ENCODE measurements at places on chromosomes 2 and 18.

GRCh38 chr18:10121786-10122515, 208.1 kb downstream of the VAPA start:
- no peaks in the 10 kb centered on the region for H3K27me3 ChIP-seq
- no peak overlapping the region for H3K4me3 ChIP-seq
- no peaks in the 10 kb centered on the region for H3K36me3 ChIP-seq
- no peak for DNase-seq
- no peak overlapping the region for H3K27ac ChIP-seq

DNA sequence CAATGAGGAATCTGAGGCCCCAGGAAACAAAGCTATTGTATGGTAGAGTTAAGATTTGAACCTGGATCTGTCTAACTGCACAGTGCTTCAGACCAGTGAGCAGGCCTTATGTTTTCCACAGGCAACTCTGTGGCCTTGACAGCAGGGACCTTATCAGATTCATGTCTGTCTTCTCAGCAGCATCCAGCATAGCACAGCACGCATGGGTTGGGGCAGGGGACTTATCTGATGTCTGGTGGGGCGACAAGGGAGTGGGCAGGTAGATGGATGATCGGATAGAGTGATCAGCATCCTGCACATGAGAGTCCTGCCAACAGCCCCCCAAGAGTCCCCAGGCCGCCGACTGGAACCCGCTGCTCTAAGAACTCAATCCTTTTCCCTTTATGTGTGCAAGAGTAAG, 28.7 kb upstream of the KCNF1 start:
- no peaks in the 10 kb centered on the region for H3K27me3 ChIP-seq
- DNase-seq = peak; percentile 3
- H3K27ac ChIP-seq = no peak overlapping the region
- H3K4me1 ChIP-seq = no peaks in the 10 kb centered on the region

DNA sequence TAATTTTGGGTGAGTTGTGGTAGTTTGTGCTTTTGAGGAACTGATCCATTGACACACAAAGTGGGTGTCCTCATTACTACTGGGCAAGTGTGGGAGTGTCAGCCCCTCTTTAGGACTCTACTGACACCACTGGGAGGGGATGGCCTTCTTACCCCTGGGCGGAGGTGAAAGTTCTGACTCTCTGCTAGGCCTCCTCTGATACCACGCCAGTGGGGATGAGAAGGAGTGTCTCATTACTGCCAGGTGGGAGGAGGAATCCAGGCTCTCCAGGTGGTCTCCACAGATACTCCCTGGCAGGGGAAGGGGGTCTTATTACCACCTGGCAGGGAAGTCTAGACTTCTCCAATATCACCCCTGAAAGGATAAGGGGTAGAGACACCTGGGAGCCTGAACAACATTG, 9.1 kb downstream of the LCLAT1 start:
- DNase-seq = no peak
- H3K27ac ChIP-seq = no peak overlapping the region
- H3K4me3 ChIP-seq = no peak overlapping the region
- H3K27me3 ChIP-seq = no peaks in the 10 kb centered on the region
- no peaks in the 10 kb centered on the region for H3K36me3 ChIP-seq

DNA sequence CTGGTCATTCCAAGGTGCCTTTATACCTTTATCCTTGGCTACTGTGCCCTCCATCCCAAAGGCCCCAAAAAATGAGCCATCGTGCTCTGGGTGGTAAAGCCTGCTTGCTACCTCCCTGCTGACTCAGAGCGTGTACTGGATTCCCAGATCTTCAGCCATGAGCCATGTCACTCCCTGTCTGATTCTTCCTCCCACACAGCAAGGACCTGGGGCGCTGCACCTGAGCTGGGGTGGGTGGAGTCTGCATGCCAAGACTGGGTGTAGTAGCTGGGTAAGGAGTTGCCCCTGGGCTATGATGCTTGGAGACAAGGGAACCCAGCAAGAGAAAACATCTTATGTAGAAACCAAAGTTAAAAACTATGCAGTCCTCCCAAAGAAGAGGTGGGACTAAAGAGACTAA, 37.2 kb upstream of the APCDD1 start:
- no peak overlapping the region for H3K4me3 ChIP-seq
- no peak overlapping the region for H3K27ac ChIP-seq
- no peaks in the 10 kb centered on the region for H3K36me3 ChIP-seq
- no peaks in the 10 kb centered on the region for H3K27me3 ChIP-seq
- no peak for DNase-seq
